ENCODE measurements at places on chromosomes 11 and 22. TPM values are rescaled to one million over a fixed set of nuclear protein-coding genes. Genes with fewer than 3 reads are reported as not detected.

GRCh38 chr22:49574881-49575702 lies 252.6 kb downstream of the BRD1 start:
- peak; percentile 79 for DNase-seq

Gene SCGB2A2
- total RNA-seq: not detected

Gene KLHDC7B
- total RNA-seq: 0.06 TPM

DNA sequence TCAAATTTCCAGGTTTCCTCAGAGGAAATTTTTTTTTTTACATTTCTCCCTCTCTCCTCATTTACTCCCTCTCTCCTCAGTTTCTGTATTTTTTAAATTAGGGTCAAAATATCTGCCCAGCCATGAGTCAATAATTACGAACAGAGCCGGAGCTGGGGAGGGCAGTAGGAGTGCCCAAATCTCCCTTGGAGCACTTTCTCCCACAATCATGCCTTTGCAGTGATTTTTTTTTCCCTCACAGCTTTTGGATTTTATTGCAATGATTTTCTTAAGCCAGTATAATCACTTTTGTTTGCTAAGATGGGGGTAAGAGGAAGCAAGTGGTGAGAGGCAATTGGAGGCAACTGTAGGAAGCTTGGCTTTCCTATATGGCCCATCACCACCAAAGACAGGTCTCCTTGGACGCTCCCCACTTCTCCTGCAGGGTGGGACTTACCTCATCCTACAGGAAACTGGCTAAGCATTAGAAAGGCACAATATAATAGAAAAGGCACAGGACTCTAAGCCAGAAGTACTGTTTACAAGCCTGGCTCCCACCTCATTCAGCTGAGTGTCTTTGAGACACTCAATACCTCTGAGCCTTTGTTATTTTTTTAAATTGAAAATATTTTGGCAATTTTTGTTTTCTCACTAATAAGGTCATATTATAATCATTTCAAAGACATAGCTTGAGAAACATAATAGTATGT lies 192.6 kb upstream of the PITPNB start:
- no peak for DNase-seq

GRCh38 chr11:47267876-47268275 lies 2.1 kb upstream of the MADD start:
- DNase-seq: no peak

GRCh38 chr11:35142481-35143075 lies 3.6 kb downstream of the CD44 start:
- peak; percentile 75 for DNase-seq

- DNase-seq: peak; percentile 28
These were observed 133.2 kb downstream of the ADAMTS15 start for GRCh38 chr11:130581646-130582045.

- no peak for DNase-seq
These were observed 79.0 kb downstream of the LDLRAD3 start for GRCh38 chr11:36022882-36023281.

Gene NLRP14
- total RNA-seq: 0.48 TPM

- DNase-seq: no peak
These were observed 52.1 kb upstream of the SHANK2 start for GRCh38 chr11:71304491-71304890.

Gene LIF
- 33.3 TPM for total RNA-seq

Gene TPBGL
- not detected for total RNA-seq

Gene CABP7
- total RNA-seq: 1.1 TPM

- no peak for DNase-seq
These were observed 418.6 kb downstream of the FAM181B start for GRCh38 chr11:82315093-82315492.

GRCh38 chr22:36510384-36510783 lies 3.5 kb upstream of the FOXRED2 start:
- no peak for DNase-seq

DNA sequence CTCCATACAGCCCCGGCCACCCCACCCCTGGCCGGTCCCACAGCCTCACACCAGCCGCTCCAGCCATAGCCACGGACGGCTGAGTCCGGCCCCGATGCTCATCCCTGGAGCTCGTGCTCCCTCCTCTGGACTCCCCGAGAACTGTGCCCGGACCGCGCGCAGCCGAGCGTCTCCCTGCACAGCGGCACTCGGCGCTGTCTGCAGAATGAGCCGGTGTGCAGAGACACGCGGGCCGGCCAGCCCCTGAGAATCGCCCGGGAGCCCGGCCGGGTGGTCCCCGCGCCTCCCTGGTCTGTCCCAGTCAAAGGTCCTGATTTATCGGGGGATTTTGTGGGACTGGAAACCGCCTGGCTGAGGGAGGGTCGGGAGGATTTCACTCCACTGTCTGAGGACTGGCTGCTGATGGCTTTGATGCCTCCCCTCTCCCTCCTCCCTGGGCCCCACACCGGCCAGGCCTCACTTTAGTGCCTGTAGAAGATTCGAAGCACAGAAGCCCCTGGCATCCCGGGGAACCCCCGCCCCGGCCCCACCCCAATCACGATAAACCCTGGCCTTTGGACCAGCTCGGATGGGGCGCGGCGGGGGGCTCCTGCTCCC lies 102.7 kb downstream of the BRD1 start:
- DNase-seq: peak; percentile 84

Gene E2F8
- 7.7 TPM for total RNA-seq

GRCh38 chr22:24584871-24585411 lies 7.9 kb downstream of the LRRC75B start:
- no peak for DNase-seq

DNA sequence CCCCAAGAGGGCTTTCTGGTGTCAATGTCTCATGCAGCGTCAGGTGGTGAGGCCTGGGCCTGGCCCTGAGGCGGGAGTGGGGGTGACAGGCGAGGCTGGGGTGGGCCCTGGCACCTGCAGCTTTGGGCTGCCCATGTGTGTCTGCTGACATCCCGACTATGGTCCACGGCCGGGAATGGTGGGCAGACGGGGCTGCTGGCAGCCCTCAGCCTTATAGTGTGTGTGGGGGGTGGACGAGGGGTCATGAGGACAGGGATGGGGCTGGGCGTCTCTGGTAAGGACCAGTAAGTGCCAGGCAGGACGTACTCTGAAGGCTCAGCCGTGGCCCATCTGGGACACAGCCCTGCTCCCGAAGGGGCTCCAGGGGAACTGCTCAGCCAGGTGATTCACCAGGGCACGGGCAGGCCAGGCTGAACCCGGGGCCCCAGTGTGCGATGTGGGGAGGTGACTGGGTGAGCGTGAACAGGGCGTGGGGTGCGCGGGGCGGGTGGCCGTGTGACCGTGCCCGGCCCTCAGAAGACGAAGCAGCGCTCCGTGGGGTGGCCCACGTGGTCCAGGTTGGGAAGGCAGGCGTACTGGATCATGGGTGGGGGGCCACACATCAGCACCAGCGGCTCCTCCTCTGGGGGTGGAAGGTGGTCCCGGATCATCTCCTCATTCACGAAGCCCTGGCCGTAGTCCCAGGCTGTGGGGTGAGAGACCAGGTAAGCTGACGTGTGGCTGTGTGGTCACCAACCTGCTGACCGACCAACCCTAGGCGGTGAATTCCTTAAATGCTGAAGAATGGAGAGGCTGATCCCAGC lies 4.8 kb upstream of the POLDIP3 start:
- DNase-seq: no peak

- DNase-seq: no peak
These were observed 44.2 kb downstream of the SNX19 start for GRCh38 chr11:130872102-130872501.

DNA sequence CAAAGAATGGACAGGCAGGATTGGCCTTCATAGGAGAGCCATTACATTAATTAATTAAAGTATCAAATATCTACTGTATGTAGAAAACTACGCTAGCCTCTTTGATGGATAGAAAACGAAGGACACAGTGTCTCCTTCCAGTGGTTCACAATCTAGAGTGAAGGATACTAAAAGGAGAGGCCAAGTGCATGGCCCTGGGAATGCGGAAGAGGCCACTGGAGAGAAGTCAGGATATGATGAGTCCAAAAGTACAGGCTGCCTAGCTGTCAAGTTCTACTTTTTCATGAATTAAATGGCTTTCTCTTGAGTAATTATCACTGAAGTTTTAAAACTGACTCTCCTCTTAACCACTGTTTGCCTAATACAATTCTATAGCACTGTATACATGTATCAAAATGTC lies 41.9 kb downstream of the ATG16L2 start:
- DNase-seq: no peak

GRCh38 chr11:120632579-120632978 lies 121.0 kb downstream of the GRIK4 start:
- DNase-seq: no peak

DNA sequence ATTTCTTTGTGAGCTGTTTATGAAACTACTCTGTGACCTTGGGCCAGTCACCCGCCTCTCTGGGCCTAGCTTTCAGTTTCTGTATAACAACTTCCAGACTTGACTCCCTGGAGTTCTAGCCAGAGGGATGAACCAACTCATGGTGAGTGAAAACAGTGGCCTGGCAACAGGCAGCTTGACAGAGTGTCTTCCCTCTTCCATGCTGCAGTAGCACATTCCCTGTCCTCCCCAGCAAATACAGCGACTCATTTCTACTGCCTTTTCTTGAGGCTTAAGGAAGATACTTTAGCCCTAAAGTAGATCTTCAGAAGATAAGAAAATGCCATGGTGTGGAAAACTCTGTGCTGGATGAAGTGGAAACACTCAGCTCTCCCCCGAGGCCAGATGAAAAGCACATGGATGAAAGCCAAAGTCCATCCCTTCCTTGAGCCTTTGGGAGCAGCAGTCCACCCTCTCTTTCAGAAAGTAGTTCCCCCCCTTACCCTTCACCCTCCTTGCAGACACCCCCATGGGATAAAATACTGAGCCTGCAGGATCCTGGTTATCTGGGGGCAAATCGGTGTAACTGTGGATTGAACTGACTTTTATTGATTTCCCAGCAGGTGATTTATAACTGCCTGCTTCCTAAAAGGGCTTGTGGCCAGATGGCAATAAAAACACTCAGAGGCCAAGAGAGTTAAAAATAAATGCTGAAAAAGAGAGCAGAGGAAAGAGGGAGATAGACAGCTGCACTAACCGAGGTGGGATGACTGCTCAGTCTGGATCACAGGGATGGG lies 24.1 kb downstream of the IRAG1 start:
- peak; percentile 16 for DNase-seq

- DNase-seq: no peak
These were observed 12.5 kb downstream of the OTUB1 start for GRCh38 chr11:63998558-63999348.

Gene FAM227A
- 0.80 TPM for total RNA-seq

DNA sequence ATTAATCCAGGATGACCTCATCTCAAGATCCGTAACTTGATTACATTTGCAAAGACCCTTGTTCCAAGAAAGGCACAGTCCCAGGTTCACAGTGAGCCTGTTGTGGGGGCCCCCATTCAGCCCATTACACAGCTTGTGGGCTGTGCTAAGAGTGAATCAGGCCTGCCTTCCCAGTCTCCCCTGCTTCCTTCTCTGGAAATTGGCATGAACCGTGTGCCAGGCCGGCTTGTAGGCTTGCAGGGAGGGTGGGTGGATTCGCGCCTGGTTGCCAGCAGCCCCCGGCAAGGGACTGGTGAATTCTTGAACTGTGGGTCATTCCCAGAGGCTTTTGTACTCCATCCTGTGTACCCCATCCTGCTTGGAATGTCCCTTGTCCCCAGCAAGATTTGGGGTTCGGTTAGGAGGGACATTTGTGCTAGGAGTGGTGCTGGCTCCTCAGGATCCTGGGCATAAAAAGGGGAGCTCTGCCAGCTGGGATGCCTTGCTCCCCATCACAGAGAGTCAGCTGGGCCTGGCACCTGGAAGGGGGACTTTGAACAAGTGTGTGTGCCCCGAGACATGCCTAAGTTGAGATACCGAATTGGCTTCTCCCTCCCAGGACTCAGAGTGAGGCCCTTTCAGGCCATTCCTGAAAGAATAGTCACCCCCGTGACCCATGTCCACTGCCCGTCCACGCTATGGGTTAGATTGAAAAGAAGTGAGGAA lies 818.2 kb downstream of the BRD1 start:
- DNase-seq: no peak

Gene PARVG
- total RNA-seq: 9.5 TPM

Gene DCUN1D5
- 131 TPM for total RNA-seq

DNA sequence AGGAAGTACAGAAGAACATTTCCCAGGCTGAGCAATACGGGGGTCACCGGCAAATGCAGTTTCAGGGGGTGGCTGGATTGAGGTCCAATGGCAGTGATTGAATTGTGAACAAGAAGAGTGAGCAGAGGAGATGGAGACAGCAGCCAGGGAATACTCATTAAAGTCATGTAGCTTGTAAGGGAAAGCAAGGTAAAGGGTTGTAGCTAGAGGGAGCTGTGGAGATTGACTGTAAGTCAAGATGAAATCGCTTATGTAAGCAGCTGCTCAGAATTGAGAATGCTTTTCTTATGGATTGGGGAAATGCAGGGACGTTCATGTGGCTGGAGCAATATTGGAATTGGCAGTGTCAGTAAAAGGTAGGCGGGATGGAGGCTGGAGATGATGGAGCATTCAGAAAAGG lies 111.4 kb upstream of the TBCEL start:
- peak; percentile 21 for DNase-seq

- no peak for DNase-seq
These were observed 46.3 kb downstream of the BIRC2 start for GRCh38 chr11:102393272-102393730.

- DNase-seq: no peak
These were observed 40.9 kb downstream of the NAV2 start for GRCh38 chr11:19753451-19754106.

Gene ENTHD1
- total RNA-seq: not detected

GRCh38 chr11:25838918-25839625 lies 492.9 kb upstream of the ANO3 start:
- DNase-seq: no peak

DNA sequence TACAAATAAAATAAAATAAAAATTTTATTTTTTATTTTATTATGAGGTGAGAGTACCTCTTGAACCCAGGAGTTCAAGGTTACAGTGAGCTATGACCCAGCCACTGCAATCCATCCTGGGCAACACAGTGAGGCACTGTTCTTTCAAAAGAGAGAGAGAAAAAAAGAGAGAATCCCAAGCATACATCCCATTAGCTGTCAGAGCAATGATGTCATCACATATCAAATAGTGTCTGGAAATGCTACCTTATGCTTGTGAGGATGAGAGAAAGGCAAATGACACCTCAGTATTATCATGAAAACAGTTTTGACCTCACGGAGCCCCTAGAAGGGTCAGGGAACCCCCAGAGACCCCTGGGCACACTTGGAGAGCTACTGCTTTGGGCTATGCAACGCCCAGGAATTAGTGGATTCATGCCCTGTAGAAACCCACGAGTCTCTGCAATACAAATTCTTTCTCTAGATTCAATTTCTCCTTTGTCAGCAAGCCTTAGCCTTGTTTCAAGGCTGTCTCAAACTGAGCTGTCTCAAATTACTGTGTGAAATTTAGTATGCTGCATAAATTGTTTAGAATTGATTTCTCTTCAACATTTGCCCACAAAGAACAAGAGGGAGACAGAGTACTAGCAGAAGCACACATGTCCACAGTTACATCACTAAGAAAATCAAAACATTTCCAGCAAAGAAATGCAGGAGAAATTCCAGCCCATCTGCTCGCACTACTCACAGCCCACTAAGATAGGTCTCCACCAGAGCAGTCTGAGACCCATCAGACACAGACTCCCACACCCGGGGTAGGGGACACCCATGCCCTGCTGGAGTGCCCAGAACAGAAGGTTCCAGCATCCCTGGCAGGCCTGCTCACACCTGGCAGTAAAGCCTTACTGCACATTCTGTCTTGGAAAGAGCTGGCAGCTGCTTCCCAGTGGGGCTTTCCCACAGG lies 18.1 kb downstream of the DGCR2 start:
- no peak for DNase-seq

- DNase-seq: no peak
These were observed 62.2 kb upstream of the TENM4 start for GRCh38 chr11:79503028-79503427.
